ENCODE measurements at places on chromosomes 7 and 10.

GRCh38 chr7:13829231-13829630 lies 160.2 kb downstream of the ETV1 start:
- no peak for DNase-seq

GRCh38 chr7:7943951-7944350 lies 24.6 kb upstream of the GLCCI1 start:
- DNase-seq: no peak

- no peak for DNase-seq
These were observed 4.0 kb upstream of the AQP1 start for GRCh38 chr7:30907527-30908267.

DNA sequence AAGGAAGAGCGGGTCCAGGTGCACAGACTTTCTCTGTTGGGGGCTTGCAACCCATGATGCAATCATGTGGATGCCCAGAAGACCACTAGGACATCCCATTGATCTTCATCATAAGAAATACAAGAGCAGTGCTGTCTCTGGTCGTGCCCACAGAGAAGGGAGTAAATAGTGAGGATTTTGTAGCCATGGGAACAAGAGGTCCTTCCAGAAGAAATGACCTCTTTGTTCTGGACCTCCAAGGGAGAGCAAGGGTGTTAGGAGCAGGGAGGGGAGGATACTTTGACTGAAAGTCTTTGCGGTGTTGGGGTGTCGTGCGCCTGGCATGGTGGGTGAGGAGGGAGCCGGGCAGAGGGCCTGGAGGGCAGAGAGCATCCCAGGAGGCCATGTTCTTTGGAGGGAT lies 55.0 kb upstream of the EN2 start:
- no peak for DNase-seq

GRCh38 chr7:155469311-155470185 lies 11.6 kb downstream of the EN2 start:
- no peak for DNase-seq

- DNase-seq: no peak
These were observed 82.7 kb downstream of the CPXM2 start for GRCh38 chr10:123808906-123809305.

- DNase-seq: no peak
These were observed 52.4 kb upstream of the ADRB1 start for GRCh38 chr10:113991091-113991860.

GRCh38 chr10:129896860-129897200 lies 67.2 kb downstream of the EBF3 start:
- no peak for DNase-seq

- no peak for DNase-seq
These were observed 243.7 kb downstream of the INHBA start for GRCh38 chr7:41459183-41459582.

GRCh38 chr7:29304756-29305155 lies 110.2 kb downstream of the CHN2 start:
- DNase-seq: no peak

Data from GM12892 (cell line).